Activated naive CD4-positive, alpha-beta T cell (primary cell): ENCODE measurements at places on chromosomes 13 and 19.

- no peak for DNase-seq
These were observed 20.3 kb downstream of the ZNF699 start for GRCh38 chr19:9289231-9289884.

- DNase-seq, result no peak
These were observed 176.6 kb downstream of the LMO7 start for GRCh38 chr13:75812751-75813181.

- DNase-seq, result no peak
These were observed 728.0 kb downstream of the GPC5 start for GRCh38 chr13:92126399-92126798.

DNA sequence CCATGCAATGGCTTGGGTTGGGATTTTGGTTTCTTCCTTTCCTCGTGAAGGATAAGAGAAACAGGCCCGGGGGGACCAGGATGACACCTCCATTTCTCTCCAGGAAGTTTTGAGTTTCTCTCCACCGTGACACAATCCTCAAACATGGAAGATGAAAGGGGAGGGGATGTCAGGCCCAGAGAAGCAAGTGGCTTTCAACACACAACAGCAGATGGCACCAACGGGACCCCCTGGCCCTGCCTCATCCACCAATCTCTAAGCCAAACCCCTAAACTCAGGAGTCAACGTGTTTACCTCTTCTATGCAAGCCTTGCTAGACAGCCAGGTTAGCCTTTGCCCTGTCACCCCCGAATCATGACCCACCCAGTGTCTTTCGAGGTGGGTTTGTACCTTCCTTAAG lies 24.1 kb downstream of the SPC24 start:
- no peak for DNase-seq

- DNase-seq, result no peak
These were observed 59.6 kb downstream of the CELF5 start for GRCh38 chr19:3283886-3284657.

GRCh38 chr13:22961835-22962537 lies 218.8 kb upstream of the SGCG start:
- no peak for DNase-seq

- DNase-seq, result no peak
These were observed 234.1 kb downstream of the FOXO1 start for GRCh38 chr13:40432018-40432978.

- DNase-seq, result no peak
These were observed 935.9 kb downstream of the EFNB2 start for GRCh38 chr13:105599477-105600037.

GRCh38 chr19:9362905-9363304 lies at the start of gene ZNF177:
TSS of gene ZNF177 (plus strand) at chr19:9363013. CDS start at chr19:9378312, 15,299 bp downstream.
- DNase-seq, result no peak

GRCh38 chr13:113040597-113041292 lies 64.8 kb upstream of the F7 start:
- DNase-seq, result no peak

DNA sequence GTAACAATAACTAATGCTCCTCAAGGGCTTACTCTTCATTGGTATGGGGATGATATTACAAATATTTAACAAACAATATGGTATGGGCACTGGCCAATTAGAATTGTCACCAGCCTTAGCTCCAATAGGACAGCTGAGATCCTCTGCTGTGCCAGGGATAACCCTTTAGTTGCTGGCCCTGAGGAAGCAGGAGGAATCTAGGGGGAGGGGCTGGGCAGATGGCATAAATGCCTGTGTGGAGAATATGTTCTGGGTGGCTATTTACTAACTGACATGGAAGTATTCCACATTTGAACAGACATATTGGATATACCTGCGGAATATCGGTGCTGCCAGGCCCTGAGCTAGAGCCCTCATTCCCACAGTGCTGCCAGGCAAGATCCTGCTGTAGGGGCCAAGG lies 16.6 kb upstream of the LRCH1 start:
- no peak for DNase-seq

- DNase-seq, result no peak
These were observed 33.6 kb downstream of the NALCN start for GRCh38 chr13:101382701-101383100.

- no peak for DNase-seq
These were observed 30.1 kb upstream of the USP12 start for GRCh38 chr13:27201661-27202060.

GRCh38 chr13:95793781-95794180 lies 116.8 kb downstream of the DNAJC3 start:
- DNase-seq, result no peak

- no peak for DNase-seq
These were observed 137.5 kb downstream of the KCNRG start for GRCh38 chr13:50152655-50153309.

GRCh38 chr19:11295180-11295579 lies 780 bp upstream of the TSPAN16 start:
- DNase-seq, result no peak

DNA sequence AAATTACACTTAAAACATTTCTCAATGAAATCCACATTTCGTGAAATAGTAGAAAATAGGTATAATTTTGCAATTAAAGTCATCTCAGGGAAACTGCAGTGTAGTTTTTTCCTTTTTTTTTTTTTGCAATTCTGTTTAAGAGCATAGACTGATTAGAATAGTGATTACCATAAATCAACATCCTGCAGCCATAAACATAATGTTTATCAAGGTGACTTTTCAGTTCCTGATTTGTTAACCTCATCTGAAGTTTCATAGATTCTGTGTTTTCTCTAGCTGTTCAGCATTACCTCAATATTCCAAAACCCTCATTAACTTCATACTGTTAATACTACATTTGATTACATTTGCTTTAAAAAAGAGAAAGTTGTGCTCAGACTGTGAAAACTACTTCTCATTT lies 286.3 kb upstream of the DACH1 start:
- DNase-seq, result no peak

GRCh38 chr19:16069813-16070365 lies 6.4 kb upstream of the TPM4 start:
- DNase-seq, result no peak

GRCh38 chr13:89988206-89988605 lies 1359.3 kb upstream of the MIR17HG start:
- DNase-seq, result no peak

DNA sequence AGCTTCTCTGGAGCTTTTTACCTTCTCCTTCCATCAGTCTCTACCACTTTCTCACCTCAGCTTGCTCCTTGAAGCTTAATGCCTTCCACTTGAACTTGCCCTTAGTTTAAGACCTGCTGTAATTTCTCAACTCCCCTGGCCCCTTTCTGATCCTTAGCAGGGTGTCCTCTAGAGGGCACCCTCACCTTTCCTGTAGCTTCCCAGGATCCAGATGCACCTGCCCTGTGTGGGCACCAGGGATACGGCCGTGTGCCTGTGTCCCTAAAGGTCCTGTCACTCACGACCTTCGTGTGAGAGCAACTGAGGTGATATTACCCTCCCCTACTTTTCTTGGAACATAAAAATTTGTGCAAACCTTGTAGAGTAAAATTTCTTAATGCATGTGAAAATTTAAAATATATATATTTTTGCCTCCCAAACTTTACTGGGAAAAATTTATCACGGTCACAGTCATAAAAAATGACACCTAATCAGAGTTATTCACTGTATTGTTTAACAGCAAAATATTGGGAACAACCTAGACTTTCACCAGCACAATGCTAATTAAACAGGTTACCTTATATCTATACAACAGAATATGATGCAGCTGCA lies 46.4 kb downstream of the PSG3 start:
- DNase-seq, result no peak

DNA sequence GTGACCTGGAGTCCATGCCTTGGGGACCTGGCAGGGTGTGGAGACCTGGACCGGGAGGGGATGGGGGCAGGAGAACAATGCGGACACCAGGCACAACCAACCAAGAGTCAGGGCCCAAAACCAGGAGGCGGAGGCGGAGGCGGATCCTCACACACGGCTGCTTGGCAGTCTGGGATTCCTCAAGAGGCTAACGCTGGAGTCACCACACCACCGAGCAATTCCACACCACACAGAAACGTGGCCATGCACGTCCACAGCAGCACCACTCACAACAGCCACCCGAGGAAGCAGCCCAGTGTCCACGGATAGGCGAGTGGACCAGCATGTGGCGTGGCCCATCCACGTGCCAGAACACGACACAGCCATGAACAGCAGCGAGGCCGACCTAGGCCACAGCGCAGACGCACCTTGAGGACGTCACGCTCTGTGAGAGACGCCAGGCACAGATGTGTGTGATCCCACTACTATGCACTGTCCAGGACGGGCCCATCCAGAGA lies 17.7 kb downstream of the SBNO2 start:
- no peak for DNase-seq

GRCh38 chr19:3179739-3180293 lies 1.2 kb downstream of the S1PR4 start:
- no peak for DNase-seq

- DNase-seq, result peak; percentile 22
These were observed 693 bp downstream of the RFXAP start for GRCh38 chr13:36819739-36820090.

DNA sequence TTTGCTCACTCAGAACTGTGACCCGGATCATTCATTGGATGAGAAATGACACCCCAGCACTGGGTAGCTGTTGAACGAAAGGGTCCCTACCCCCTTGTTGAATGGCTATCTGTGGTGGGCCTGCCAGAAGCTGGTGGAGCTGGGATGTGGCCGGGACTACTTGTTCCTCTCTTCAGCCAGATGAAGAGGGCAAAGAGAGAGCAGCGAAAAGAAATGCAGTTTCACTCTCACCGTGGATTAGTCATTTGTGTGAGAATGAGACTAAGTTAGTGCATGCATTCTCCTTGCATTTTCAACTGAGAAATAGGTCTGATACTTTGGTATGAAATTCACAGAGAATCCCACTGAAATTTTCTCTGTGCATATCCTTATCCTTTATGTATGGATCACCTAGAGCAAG lies 553.1 kb downstream of the IRS2 start:
- DNase-seq, result no peak

GRCh38 chr13:109243311-109243951 lies 543.0 kb downstream of the IRS2 start:
- DNase-seq, result no peak

DNA sequence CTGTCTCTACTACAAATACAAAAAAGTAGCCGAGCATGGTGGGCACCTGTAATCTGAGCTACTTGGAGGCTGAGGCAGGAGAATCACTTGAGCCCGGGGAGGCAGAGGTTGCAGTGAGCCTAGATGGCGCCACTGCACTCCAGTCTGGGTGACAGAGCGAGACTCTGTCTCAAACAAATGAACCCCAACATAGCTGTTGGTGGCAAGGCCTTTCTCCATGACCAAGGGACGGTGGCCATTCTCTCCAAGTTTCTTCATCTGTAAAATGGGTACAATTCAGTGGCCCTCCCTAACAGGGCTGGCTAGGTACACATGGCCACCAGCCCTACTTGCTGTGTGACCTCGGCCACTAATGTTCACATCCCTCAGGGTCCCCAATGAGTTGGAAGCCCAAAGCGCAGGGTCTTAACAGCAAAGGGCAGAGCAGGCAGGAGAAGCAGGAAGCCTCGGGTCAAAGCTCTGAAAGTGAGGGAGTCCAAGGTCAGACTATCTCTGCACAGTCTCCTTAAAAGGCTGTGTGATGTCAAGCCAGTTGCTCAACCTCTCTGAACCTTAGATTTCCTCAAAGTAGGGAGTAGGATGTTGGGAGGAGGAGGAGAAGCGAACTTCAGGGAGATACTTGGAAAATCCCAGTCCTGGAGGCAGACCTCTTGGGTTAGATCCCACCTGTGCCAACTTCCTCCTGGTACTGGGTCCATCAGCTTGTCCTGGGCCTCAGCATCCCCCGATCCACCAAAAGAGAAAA lies 2.7 kb downstream of the JUND start:
- DNase-seq, result peak; percentile 40

DNA sequence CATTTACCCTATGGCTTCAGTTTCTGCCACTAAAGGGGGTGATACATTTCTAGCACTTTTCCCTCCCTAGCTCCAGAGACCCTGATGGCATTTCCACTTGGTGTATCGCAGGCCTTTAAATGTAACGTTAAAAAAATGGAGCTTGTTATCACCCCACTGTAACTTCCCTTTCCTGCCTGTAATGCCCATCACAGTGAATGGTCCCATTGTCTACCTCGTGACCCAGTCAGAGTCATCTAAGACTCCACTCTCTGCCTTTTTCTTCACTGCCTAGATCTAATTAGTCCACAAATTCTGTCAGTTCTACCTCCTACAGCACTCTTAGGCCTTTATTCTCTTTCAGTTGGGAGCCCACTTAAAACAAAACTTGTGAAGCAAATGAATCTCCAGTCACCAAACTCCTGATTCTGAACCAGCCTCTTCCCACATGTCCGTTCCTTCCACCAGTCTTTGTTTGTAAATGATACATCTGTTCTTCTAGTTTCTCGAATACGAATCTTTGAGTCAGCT lies 64.8 kb downstream of the NHLRC3 start:
- no peak for DNase-seq

DNA sequence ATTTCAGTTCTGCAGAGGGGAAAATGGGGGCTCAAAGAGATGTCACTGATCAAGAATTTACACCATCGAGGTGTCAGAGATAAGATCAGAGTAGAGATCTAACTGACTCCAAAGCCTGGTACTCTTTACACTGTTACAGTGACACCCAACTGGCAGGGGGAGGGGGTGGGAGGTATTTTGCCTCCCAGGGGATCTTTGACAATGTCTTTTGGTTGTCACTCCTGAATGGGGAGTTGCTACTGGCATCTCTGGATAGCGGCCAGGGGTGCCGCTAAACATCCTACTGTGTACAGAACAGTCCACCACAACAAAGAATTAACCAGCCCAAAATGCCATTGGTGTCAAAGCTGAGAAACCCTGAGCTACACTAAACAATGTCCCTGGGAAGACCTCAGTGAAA lies 3.1 kb downstream of the FPR3 start:
- no peak for DNase-seq

DNA sequence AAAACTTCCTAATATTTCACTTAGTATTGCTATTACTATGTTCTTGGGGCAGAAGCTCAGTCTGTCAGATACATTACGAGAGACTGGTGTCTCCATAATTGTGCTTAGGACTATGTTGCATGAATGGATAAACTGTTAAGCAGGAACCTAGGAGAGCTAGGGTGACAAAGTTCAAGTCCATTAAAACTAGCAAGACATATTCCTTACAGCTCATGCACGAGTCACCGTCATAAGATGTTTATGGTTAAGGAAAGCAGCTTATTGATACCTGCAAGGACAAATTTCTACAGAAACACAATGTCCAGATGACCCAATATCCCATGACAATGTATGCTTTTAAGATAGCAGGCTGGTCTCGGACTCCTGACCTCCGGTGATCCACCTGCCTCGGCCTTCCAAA lies 5.7 kb upstream of the ZNF813 start:
- DNase-seq, result no peak

GRCh38 chr13:26920614-26921355 lies 160.2 kb upstream of the GPR12 start:
- DNase-seq, result no peak
